ENCODE measurements at places on chromosomes 4 and X.

DNA sequence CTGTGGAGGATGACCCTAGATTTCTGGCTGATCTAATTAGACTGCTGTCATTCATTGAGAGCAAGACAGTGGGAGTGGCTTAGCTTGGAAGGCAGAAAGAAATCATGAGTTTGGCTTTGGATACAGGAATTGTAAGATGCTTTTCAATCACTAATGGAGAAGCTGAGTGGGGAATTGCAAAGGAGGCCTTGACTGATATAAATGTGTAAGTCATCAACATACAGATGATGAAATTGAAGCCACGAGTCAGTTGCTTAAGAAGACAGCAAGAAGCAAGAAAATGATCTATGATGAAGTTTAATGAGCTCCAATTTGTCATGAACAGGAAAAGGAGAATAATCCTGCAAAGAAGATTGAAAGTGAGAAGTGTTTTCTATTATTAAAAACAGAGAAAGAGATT lies 136.7 kb upstream of the C1QTNF7 start:
- DNase-seq = no peak

DNA sequence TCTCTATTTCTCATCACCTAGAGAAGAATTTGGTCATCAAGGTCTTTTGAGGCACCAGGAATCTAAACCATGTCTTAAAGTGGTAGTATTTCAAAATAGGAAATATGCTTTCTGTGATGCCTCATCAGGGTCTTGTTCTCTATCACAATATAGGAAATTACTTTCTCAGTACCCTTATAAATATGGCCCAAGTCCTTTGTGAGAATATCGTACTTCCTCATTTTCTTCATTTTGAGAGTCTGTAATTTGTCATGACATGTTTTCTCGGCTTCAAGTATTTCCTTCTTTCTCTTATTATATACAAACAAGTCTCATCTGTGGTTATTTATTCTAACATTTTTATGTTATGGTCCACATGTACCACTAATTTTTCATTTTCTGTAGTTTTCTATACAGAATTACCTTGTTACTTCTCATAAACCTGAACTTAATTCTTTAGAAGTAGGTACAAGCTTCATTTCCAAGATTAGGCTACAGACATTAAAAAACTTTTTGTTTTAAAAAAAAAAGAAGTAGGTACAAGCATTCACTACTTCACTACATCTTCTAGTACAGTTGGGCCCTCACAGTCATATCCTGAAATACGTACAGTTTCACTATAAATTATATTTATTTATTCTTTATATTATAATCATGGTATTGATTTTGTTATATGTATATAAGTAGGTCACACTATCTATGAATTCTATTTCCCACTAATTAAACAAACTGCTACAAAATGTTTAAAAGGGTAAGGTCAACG lies 54.4 kb downstream of the KLHL13 start:
- no peak for DNase-seq

- no peak for DNase-seq
Observed at GRCh38 chr4:184094532-184095159, 123.0 kb downstream of the ENPP6 start.

GRCh38 chrX:115229337-115230003 lies 4.4 kb downstream of the LRCH2 start:
- no peak for DNase-seq

GRCh38 chr4:20354120-20354519 lies 102.4 kb downstream of the SLIT2 start:
- no peak for DNase-seq

GRCh38 chrX:144334577-144334976 lies 450.7 kb downstream of the UBE2NL start:
- DNase-seq = no peak

DNA sequence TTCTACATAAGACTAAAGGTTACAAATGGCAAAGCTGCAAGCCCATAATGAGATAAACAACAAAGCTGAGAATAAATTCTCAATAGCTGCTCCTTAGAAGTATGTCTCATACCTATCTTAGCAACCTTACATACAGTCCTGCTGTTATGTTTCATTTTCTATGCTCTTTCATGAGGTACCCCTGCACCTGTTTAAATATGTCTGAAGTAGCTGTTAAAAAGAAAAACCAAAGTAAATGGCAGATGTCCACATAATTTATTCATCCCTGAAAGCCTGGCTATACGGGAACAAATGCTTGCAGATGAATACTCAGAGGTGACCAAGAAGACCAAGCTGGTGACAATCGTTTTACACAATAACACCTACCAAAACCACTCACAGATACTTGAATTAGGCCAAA lies 22.5 kb downstream of the PPA2 start:
- no peak for DNase-seq

GRCh38 chr4:80173401-80173800 lies 23.9 kb upstream of the PRDM8 start:
- DNase-seq = no peak

DNA sequence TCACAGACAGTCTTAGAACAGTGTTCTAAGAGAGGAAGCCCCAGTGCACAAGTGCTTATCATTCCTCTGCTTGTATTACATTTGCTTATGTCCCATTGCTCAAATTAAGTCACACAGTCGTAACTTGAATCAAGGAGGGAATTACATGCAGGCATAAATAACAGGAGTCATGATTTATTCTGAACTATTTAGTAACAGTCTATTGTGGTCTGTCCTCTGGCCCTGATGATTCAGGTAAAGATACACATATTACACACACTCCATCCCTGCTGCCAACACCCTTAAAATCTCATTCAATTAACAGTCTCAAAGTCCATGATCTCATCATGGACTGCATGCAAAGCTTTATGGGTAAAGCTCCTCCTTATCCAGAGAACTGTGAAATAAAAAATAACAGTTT lies 60.1 kb downstream of the GRIA2 start:
- no peak for DNase-seq

DNA sequence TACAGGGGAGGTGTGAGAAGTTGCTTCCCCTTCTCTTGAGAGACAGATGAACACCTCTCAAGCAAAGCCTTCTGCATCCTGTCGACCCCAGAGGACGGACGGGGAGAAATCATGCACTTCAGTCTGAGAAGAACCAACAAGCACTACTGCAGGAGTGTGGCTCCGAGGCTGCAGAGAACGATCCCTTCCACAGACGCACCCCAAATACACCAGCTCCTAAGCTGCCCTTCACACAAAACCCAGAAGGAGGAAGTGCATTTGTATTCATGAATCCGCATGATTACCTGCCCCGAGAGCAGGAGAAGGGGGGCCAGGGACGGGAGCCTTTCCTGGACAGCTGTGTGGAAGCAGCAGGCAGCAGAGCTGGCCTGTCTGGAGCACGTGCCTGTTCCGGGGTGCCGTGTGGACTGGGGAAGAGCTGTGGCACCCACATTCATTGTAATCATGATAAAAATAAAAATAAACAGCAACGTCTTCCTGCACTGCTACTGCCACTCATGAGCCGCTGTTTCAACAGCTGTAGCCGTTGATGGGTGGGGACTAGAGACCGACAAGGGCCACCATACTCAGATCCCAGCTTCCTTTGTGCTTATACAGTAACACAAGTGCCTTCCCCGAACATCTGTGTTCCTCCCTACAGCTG lies 42.9 kb downstream of the ACSL1 start:
- no peak for DNase-seq

GRCh38 chr4:115790812-115791211 lies 677.4 kb upstream of the NDST4 start:
- DNase-seq = no peak

DNA sequence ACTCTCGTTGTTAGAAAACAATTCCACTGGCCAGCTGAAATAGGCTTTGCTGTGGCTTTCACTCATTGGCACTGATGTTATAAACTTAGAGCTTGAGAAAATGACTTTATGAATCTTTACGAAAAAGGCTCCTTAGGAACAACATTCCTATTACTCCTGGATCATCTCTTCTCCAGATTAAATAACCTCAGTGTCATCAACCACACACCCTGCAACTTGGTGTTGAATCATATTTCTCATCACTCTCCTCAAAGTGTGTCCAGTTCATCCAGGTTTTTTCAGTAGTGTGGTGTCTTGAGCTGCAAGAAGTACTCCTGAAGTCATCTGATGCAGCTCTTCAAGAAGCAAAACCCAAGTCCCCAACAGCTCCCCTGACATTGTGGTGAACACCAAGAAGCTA lies 28.1 kb upstream of the ANOS1 start:
- no peak for DNase-seq

DNA sequence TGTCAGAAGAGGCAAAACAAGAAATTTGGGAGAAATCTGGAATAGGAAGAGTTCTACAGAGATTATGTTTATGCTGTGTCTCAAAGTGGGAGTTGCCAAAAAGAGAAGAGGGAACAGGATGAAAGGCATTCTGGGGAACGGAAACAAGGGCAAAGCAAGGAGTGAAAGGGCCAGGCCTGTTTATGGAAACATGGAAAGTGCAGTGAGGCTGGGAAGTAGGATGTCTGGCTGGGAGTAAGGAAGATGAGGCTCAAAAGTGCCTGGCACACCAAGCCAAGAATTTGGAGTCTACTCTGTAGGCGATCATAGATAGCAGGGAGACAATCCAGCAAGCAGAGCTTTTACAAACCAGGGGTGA lies 1.8 kb upstream of the CUL4B start:
- no peak for DNase-seq

DNA sequence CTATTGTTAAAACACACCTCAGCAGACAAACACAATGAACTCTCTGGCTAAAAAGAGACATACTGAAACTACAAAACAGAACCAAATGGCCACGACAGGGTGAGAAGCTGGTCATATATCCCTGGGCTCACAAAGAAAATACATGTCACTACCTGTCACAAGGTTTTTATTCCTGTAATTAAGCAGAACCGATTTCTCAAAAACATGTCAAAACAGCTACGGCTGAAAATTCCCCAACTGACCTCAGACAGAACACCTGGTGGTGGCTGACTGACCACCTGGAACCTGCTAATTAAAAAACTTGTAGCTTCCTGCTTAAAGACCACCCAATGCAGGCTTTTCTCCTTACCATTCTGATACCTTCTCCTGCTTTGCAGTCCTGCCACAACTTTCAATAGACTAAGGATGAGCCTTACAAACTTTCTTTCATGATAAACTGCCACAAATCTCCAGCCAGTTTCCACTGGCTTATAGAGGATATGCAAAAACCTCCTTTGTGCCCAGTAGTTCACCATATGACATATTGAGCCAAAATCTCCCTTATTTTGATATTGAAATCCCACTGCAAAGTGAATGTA lies 571.9 kb downstream of the SPOCK3 start:
- no peak for DNase-seq

- no peak for DNase-seq
Observed at GRCh38 chrX:27706526-27706925, 101.3 kb upstream of the MAGEB10 start.

- DNase-seq = no peak
Observed at GRCh38 chrX:41338436-41338835, 4.5 kb downstream of the DDX3X start.

- no peak for DNase-seq
Observed at GRCh38 chr4:7693711-7694110, 245.9 kb downstream of the AFAP1 start.

DNA sequence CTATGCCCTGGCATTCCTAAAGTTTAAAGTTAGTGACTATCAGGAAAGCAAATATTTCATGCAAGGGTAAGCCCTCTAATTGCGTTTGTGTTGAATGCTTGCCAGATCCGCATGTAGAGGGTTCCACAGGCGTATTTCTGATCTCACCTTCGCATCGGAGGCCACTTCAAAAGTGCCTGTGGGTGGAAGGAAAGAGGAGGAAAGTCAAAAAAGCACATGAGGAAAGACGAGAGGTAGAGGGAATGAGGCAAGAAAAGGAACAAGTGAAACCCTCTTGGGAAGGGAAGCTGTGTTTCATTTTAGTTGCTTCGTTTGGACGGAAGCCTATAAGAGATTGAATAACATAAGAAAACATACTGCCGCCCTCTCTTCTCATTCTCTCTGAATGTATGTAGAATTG lies 628.8 kb downstream of the SPRY1 start:
- DNase-seq = no peak

GRCh38 chr4:108303488-108304177 lies 134.9 kb upstream of the LEF1 start:
- DNase-seq = no peak

DNA sequence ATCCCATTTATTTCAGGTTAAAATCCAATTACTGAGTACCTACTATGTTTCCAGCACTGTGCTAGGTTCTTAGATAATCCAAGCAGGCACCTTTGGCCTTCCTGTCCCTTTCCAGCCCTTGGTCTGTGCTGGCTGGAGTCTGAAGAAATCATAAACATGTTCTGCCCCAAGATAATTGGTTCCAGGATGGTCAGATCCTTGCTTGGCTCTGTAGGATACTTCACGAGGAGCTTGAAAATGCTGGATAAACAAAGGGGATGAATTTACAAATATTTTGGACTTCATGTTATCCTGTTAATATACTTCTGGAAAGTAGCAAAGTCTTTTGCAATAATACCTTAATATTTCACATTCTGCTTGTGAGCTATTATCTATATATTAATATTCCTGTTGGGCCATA lies 35.0 kb upstream of the FHL1 start:
- no peak for DNase-seq

DNA sequence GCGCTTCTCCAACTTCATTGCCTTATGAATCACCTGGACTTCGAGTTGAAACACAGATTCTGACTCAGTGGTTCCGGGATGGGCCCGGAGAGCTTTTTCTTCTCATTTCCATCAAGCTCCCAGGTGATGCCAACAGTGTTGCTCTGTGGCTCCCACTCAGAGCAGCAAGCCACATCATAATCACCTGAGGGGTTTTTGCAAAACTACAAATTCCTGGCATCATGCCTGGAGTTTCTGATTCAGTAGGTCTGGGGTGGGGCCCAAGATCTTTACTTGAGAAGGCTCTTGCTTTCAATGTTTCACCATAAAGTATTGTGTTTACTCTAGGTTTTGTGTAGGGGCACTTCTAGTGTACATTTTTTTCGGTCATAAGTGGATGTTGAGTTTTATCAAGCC lies 7.0 kb downstream of the MTM1 start:
- DNase-seq = no peak

DNA sequence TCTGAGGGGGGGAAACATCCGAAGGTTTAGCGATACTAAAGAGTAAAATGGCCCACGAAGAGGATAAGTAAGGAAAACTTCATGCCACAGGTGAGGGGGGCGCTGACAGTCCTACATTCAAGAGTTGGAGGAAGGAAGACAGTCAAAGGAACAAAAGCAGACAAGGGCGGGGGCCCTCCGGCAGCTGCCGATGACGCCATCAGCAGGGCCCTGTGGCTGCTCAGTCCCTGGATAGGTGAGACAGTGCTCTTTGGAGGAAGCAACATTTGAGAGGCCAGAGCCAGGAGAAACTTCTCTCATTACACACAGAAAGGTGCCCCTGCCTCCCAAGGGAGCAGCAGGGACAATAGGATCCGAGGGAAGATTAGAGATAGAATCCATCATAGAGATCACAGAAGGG lies 41.5 kb downstream of the RAB40AL start:
- DNase-seq = no peak

- DNase-seq = no peak
Observed at GRCh38 chrX:27893211-27893610, 85.4 kb downstream of the MAGEB10 start.

DNA sequence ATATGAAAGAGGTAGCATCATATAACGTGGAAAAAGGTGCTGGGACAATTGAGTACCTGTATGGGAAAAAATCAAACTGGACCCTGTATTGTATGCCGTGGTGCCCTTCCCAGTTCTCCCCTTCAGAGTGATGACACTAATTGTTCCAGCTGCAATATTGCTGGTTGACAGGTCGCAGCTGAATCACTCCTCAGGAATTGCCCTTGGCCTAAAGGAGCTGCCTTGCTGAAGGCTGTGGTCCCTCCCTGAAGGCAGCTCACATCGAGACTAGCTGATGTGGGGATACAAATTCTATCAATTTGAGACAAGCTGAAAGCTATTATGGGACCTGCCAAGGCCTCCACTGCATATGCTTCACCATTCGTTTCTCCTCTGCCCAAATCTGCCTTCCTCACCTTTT lies 39.3 kb upstream of the CXCL8 start:
- no peak for DNase-seq

- DNase-seq = no peak
Observed at GRCh38 chr4:59704616-59705015, 1495.5 kb upstream of the ADGRL3 start.
